Caki2 (cell line): ENCODE measurements at places on chromosomes 12 and 14.

GRCh38 chr12:110379197-110379596 lies 24.3 kb downstream of the ANAPC7 start:
- DNase-seq = no peak

DNA sequence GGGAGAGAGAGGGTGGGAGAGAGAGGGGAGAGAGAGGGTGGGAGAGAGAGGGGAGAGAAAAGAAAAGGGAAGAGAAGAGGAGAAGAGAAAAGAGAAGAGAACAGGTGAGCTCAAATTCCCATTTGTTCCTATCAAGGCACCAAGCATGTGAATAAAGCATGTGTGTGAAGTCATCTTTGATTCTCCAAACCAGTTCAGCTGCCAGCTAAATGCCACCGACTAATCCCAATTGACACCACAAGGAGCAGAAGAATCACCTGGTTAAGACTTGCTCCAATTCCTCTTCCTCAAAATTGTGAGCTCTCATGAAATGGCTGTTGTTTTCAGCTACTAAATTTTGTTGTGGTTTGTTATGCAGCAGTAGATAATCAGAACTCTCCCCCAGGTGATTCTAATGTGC lies 188.9 kb downstream of the TMX1 start:
- no peak for DNase-seq

DNA sequence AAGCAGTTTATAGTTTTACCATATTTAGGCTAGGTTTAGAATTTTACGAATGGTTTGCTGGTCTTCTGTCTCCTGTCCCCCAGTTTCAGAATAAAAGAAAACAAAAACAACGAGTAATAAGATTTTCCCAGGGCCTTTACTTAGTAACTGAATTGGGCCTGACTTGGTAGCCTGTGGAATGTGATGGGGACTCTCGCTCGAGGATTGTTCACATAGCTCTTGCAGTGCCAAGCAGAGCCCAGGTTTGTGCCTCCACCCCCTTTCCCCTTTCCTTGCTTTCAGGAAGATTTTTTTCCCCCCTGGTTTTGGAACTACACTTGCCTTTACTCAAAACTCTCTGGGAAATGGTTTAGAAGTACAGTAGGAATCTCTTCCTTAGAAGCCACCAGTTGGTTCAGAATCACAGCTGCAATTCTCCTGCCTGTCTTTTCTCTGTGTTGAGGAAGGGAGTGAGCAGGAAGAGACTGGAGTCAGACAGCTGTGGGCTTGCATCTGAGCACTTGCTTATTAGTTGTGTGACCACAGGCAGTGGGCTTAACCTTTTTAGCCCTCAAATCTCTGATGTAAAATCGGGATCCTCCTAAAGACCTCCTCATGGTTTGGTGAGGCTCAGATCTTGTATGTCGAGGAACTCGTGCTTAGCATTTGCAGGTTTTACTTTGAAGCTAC lies 501.2 kb downstream of the PCNX1 start:
- no peak for DNase-seq

DNA sequence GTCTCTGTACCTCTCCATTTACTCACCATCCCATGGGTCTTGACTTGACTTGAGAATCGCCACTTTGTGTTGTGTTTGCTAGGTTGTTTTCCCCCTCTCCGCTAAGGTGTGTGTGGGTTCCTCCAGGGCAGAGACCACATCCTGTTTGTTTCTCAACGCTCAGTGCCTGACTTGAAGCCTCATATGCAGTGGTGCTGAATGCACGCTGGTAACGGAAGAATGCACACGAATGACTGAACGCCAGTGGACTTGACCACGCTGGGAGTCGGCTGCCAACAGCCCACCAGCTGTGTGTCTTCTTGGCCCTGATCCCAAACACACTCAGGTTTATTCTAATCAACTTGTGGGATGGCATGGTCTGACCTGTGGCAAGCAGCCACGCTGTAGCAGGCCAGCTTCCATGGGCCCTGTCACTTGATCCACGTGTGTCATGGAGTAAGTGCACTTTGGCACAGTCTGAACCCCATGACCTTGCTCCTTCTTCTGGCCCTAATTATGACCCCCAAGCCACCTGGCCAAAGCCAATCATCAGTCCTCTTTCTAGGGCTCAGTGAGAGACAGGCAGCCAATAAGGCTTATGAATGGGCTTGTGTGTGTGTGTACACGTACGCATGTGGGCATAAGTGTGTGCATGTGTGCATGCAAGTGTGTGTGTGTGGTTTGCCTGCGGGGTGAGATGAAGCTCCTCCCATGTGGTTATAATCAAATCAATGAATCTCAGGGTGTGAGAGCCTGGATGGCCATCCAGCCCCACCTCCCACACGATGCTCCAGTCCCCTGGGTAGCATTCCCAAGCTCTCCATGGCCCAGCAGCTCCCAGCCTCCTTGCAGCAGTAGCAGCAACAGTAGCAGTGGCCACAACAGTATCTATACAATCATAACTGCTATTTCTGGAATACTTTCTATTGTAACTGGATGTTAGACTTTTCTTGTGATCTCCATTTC lies 6.4 kb upstream of the TC2N start:
- no peak for DNase-seq

GRCh38 chr12:12627308-12627827 lies 15.7 kb downstream of the CREBL2 start:
- DNase-seq = no peak
